ENCODE measurements at places on chromosomes 3 and 15.

DNA sequence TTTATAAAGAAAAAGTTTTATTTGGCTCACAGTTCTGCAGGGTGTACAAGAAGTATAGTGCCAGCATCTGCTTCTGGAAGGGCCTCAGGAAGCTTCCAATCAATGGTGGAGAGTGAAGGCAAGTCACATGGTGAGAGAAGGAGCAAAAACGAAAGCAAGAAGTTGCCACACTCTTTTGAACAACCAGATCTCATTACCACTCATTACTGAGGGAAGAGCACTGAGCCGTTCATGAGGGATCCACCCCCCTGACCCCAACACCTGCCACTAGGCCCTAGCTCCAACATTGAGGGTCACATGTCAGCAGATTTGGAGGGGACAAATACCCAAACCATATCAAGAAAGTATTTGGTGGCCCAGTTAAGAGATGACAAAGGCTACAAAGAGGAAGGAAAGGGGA lies 239.3 kb upstream of the UBE2E1 start:
- DNase-seq, result no peak

DNA sequence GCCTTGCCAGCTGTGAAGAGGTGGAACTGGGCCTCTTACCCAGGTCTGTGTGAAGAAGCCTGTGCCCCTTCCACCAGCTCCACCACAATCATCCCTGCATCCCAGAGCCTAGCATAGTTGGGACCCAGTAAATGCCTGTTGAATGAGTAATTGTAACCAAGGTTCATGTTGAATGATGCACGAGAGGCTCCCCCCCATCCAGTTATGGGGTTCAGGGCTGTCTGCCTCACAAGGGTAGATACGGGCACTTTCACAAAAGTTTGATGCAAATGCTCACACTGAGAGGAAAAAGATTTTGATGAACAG lies 29.5 kb upstream of the TSEN2 start:
- DNase-seq, result peak; percentile 27

- DNase-seq, result no peak
Observed at GRCh38 chr3:173008978-173009377, 132.1 kb downstream of the SPATA16 start.

DNA sequence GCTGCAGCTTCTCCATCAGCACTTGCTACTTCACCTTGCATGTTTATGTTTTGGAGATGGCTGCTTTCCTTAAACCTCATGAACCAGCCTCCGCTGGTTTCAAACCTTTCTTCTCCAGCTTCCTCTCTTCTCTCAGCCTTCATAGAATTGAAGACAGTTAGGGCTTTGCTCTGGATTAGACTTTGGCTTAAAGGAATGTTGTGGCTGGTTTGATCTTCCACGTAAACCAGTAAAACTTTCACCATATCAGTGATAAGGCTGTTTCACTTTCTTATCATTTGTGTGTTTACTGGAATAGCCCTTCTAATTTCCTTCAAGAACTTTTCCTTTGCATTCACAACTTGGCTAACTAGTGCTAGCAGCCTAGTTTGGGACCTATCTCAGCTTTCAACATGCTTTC lies 11.7 kb upstream of the GNAT1 start:
- DNase-seq, result peak; percentile 53

GRCh38 chr3:149252272-149252671 lies 30.6 kb upstream of the CP start:
- DNase-seq, result no peak
